ENCODE measurements at places on chromosomes 11 and 22.

- DNase-seq: no peak
These were observed 5.4 kb downstream of the TBC1D10C start for GRCh38 chr11:67409261-67409666.

DNA sequence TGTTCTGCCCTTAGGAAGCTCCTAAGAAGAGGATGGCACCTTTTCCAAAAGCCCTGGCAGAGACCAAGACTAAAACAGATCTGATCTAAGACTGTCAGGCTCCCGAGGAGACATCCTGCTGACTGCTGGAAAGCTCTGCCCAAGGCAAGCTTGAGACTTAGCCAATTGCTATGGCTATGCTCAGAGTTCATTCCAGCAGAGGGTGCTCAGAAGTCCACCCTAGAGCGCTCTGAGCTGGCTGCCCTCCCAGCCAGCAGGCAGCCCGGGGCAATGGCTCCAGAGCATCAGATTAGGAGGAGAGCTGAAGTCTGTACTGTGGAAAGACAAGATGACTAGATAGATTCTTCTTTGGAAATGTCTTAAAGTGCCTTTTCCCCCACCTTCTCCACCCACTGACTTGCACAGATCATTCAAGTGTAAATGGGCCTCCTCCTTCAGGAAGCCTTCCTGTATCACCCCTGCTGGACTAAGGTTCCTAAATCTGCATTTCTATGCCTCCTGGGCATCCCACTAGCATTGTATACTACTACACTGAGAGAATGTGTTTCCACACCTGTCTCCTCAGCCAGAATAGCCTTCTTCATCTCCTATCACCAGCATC lies 23.4 kb downstream of the LRRC55 start:
- no peak for DNase-seq

DNA sequence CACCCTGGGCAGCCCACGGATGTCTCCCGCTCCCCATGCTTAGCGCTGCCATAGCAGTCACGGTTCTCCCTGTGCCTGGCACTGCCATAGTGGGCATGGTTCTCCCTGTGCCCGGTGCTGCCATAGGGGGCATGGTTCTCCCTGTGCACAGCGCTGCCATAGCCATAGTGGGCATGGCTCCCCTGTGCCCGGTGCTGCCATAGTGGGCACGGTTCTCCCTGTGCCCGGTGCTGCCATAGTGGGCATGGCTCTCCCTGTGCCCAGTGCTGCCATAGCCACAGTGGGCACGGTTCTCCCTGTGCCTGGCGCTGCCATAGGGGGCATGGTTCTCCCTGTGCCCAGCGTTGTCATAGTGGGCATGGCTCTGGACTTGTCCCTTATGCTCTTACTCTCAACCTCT lies 19.9 kb upstream of the ARAP1 start:
- DNase-seq: no peak

GRCh38 chr11:112903340-112903739 lies 57.9 kb upstream of the NCAM1 start:
- no peak for DNase-seq

GRCh38 chr11:1305063-1305495 lies 4.4 kb downstream of the TOLLIP start:
- DNase-seq: no peak

All from stimulated activated CD4-positive, alpha-beta T cell treated with anti-CD3 and anti-CD28 coated beads, Interleukin-15, amount 100 ng/mL, for 1 hour (primary cell).